Stimulated activated CD4-positive, alpha-beta T cell treated with anti-CD3 and anti-CD28 coated beads, Interleukin-15, amount 100 ng/mL, for 48 hours (primary cell): ENCODE measurements at places on chromosomes 2 and 18.

DNA sequence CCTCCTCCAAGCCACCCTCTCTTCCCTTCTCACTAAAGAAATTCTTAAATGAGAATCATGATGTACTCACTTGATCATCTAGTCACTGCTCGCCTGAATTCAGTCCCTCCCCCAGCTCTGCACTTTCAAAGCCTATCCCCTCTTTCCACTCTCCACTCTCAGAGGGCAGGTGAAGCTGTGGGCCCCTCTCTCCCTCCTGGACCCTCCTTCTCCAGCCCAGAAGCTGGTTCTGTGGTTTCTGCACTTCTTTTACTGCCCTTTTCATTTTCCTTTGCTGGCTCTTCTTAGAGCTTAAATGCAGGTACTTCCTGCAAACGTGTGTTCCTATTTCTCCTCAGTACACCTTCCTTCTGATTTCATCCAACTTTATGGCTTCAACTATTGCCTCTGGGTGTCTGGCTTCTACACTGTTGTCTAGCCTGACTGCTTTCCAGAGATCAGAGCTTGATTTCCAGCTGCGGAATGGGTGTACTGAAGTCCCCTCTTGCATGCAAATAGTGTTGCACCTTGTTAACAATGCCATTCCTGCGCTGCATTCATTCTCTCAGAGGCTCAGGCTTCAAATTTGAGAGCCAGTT is 15.3 kb upstream of the TXNDC2 start:
- DNase-seq: no peak

DNA sequence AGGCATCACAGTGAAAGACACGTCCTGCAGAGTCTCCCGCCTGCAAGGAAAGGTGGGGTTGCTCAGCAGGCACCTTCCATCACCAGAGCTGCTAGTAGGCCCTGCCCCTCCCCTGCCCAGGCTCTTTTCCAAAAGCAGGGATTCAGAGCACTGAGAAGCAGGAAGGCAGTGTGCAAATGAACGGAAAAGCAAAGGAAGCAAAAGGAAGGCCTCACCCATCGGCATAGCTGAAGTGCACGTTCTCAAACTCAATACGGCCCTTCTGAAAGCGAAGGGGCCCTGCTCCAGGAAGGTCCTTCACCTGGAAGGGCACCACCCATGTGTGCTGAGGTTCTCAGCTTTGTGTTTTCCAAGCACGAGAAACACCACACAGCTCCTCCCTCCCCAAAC is 5.7 kb downstream of the ABCB6 start:
- DNase-seq: no peak

- no peak for DNase-seq
Measured at GRCh38 chr2:214774108-214774507, 35.4 kb downstream of the BARD1 start.

- no peak for DNase-seq
Measured at GRCh38 chr2:140401056-140401455, 1620.9 kb upstream of the NXPH2 start.

- DNase-seq: no peak
Measured at GRCh38 chr18:8065284-8065683, 498.2 kb downstream of the PTPRM start.

DNA sequence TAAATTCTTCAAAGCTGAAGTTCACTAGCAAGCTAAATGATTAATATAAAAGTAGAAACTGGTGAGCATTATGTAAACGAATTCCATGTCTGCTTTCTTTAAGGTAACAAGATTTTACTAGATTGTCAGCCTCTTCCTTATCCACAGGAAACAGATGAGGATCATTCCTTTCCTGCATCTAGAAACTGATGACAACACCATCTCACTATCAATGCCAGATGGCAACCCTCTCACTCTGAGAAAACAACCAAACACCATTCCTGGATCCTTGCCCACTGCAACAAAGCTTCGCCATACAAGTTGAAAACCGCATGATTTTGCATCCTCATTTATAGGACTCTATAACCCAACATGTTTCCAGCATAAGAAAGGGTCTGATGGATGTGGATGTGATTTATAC is 122.9 kb downstream of the ZNF521 start:
- DNase-seq: no peak

GRCh38 chr2:45083175-45083574 is 73.9 kb upstream of the SIX2 start:
- DNase-seq: no peak
